Stimulated activated naive CD4-positive, alpha-beta T cell (primary cell): ENCODE measurements at places on chromosomes 2 and 18.

GRCh38 chr2:229265727-229266126 is 5.4 kb downstream of the PID1 start:
- DNase-seq, result no peak

DNA sequence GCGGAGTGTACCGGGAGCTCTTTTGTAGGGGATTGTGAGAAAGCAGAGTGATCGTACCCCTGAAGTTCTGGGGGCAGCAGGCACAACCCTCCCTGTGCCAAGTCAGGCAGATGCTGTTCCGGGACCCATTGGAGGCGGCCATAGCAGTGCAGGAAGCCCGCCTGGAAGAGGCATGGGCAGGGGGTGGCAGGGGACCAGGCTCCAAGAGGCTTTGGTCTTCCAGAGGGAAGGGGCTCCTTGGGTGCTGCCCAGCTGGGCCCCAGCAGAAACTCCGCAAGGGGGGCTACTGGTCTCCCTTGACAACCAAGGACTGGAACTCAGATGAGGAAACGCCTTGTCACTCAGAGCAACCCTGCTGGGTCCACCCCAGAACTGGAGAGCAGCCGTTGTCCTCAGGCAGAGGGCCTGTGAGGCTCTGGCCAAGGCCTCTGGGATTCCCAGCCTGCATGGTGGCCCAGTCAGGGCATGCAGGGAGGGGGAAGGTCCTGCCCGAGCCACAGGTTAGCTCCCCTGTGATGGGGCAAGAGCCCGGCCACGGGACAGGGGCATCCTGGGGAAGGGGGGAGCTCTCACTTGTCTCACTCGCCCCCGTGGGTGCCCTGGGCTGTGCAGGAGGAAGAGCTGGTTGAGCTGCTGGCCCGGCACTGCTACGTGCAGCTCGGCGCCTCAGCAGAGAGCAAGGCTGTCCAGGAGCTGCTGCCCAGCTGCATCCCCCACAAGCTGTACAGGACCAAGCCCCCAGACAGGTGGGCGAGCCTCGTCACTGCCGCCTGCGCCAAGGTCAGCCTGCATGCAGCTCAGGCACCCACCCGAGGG is 21.0 kb upstream of the GPR17 start:
- no peak for DNase-seq

GRCh38 chr2:62435720-62436119 is 70.3 kb downstream of the TMEM17 start:
- DNase-seq, result no peak

DNA sequence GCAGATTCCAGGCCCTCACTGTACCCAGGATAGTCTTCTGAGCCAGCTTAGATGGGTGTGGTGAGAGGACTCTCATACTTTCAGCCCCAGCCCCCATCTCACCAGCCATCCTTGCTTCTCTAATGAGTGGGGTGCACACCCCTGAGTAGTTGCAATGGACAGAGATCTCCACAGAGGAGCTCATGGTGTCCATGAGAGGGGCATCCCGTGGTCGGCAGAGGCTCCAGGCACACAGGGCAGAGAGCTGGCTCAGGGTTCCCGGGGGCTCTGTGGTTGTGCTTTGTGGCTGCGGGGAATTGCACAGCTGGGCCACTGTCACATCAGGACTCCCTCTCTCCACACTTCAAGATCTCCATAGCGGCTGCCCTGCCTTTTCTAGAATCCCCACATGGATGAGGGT is 226.0 kb upstream of the PXDN start:
- DNase-seq, result no peak

- DNase-seq, result no peak
Measured at GRCh38 chr2:158599609-158600008, 142.9 kb downstream of the PKP4 start.

DNA sequence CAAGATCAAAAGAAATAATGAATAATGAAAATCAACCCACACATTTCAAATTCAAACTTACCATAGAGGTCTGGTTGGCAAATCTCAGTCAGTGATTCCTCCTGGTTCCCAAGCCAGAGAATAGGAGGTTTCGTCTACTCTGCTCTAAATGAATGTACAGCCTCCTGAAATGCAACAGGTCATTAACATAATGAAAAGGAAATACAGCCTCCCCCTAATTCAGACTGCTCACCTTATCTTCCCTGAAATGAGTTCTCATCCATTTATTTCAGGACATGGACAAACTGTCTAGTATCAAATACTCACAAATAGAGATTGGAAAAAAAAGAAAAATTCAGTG is 43.4 kb upstream of the CYTIP start:
- DNase-seq, result no peak

GRCh38 chr2:31234683-31235503 is 941 bp downstream of the EHD3 start:
- DNase-seq, result no peak

DNA sequence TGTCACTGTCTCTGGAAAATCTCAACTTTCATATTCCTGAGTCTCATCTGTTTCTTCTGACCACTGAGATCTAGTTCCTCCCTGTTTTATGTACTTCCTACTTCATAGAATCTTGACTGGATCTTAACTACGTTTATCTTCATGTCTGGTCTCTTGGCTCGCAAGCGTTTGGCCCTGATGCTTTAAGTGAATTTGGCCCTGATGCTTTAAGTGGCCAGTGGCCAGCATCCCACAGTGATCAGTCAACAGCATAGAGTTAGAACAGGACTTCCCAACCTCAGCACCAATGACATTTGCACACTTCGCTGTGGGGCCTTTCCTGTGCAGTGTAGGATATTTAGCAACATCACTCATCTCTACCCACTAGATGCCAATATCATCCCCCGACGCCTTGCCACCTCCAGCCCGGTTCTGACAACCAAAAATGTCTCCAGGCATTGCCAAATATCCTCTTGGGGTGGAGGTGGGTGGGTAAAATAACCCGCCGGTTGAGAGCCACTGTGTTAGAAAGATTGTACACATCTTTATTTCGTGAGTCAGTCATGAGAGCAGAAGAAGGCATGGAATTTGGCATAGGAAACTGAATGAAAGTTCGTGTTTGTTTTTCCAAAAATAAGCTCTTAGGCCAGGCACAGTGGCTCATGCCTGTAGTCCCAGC is 12.2 kb downstream of the TM4SF20 start:
- DNase-seq, result no peak

GRCh38 chr18:37674570-37674969 is 109.0 kb upstream of the CELF4 start:
- no peak for DNase-seq

DNA sequence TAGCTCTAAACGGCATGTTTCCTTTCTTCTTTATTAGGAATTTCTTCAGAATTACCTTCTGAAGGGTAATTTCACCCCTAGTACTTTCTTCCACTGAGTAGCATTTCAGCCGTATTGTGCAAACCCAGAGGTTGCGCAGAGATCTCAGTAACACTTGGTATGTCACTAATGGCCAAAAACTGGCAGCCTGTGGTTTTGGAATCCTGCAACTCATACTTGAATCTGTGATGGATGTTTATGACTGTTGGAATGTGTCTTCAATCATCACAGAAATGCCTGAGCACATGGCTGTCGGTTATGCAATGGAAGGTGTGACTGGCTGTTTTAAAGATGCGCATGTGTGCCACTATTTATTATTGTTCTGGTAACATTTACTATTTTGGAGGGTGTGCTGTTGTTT is 100.0 kb downstream of the COLEC12 start:
- no peak for DNase-seq

DNA sequence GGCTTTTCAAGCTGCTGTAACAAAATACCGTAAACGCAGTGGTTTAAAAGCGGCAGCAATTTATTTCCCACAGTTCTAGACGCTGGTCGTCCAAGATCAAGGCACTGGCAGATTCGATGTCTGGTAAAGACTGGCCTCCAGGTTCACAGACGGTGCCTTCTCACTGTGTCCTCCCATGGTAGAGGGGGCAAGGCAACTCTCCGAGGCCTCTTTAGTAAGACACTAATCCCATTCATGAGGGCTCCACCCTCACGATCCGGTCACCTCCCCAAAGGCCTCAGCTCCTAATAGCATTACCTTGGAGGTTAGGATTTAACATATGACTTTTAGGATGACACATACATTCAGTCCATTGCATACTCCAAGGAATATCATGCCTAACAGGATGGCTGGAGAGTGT is 117.2 kb downstream of the SH3RF3 start:
- DNase-seq, result no peak

DNA sequence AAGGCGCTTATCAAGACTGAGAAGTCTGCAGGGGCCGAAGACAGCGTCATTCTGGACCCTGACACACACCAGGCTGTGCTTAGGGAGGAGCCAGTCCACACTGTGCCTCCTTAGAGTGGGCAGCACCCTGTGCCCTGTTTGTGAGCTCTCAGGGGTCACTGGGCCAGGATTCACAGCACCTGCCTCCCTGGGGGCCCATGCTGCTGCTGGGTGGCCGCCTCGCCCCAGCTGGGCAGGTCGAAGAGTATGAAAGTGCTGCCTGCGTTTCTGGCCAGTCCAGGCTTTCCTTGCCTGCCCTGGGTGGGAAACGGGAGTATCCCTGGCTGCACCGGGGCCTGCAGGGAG is 15.4 kb upstream of the GPR55 start:
- no peak for DNase-seq

DNA sequence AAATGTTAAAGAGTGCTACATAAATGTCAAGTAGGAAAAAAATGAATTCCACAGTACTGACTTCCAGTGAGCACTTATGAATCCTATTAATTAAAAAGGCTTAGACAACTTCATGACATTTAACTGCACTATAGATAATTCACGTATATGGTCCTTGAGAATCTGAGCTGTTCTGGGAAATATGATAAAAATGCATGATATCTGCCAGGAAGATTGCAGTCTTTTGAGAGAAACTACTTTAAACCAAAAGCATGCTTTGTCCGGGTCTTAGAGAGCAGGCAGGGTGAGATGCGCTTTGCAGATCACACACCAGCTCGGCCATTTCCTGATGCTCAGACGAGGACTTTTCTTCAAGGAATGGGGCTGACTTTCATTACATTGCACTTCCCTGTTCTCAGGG is 42.6 kb downstream of the CMPK2 start:
- no peak for DNase-seq

GRCh38 chr18:8413751-8414150 is 195.5 kb upstream of the RAB12 start:
- DNase-seq, result no peak

GRCh38 chr2:237900891-237901831 is 41.7 kb downstream of the RAMP1 start:
- DNase-seq, result no peak

DNA sequence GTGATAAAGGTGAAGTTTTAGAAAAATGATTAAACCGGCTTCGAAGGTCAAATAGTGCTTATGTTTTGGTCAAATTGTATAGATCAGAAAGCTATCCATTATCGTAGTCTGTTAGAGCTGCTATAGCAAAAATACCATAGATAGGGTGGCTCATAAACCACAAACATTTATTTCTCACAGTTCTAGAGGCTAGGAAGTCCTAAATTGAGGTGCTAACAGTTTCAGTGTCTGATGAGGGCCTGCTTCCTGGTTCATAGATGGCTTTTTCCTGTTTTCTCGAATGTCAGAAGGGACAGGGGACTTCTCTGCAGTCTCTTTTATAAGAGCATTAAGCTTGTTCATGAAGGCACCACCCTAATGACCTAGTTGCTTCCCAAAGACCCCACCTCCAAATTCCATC is 186.6 kb upstream of the ERBB4 start:
- no peak for DNase-seq

GRCh38 chr2:12678186-12678585 is 38.5 kb upstream of the TRIB2 start:
- DNase-seq, result no peak

- no peak for DNase-seq
Measured at GRCh38 chr2:101737478-101738255, 40.2 kb downstream of the MAP4K4 start.

- DNase-seq, result no peak
Measured at GRCh38 chr18:8121101-8121500, 488.1 kb upstream of the RAB12 start.

DNA sequence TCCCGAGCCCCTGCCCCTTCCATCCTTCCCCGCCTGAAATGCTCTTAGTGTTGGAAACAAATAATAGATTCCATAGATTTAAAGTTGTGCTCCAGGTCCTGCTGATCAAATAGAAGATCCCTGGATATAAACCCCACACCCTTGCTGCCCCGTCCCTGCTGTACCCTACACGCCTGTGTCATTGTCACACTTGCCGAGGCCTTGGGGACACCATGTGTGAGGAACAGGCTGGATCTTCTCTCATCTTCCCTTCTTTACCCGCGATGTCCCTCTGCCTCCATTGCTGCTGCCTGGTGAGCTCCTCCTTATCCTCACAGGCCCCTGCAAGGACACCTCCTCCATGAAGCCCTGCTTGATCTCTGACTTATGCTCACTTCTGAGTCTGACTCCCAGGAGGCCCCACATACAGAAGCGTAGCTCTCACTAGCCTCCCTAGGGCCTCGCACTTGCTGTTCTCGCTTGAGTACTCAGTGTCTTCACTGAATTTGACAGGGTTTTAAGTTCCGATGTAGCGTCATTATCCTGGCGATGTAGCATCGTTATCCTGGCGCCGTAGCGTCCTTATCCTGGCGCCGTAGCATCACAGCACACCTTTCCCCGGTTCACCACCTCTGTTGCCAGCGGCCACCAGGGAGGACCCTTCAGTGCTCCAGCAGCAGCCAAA is 221.9 kb downstream of the NDUFA10 start:
- DNase-seq, result no peak

GRCh38 chr2:19901442-19902215 is at the start of gene TTC32:
Gene TTC32 (minus strand): TSS chr2:19901983. CDS start chr2:19901854, 129 bp downstream.
- DNase-seq, result peak; percentile 91
